ENCODE measurements at places on chromosomes 2 and 18.

DNA sequence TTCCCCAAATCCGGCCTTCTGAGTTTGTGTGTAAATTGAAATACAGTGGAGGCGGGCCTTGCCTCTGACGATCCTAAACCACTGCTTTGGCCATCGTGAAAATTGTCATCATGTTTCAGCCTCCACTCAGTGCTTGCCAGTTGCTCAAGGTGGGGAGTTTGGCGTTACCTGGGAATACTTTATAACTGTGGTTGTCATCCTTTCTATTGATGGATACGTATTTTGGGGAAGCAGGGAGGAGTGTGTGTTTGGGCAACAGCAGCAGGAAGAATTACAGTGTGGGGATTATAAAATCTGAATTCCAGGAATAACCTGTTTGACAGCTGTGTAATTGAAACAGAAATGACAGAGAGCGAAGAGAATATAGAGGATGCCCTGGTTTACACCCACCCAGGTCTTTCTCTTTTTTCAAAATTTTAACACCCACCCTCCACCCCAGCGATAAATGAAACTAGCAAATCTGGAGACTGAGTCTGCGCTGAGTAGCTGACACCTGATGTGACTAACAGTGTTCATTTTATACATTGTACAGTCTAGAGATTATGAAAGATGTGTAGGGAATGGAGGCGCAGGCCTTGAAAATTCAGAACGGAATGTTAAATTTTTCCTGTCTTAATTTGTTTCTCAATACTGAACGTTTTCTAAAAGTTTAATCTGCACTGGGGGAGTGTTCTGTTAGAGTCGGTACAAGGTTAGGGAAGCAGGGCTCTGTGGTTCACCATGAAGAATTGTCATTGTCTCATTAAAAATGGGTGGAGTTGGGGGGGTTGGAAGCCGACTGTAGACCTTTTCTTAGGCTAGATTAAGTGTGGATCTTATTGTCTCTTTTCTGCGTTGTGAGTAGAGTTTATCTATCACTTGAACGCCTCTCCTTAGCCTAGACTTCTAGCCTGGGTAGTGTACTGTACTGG, 1.6 kb downstream of the MAP4K4 start:
- DNase-seq, result no peak

DNA sequence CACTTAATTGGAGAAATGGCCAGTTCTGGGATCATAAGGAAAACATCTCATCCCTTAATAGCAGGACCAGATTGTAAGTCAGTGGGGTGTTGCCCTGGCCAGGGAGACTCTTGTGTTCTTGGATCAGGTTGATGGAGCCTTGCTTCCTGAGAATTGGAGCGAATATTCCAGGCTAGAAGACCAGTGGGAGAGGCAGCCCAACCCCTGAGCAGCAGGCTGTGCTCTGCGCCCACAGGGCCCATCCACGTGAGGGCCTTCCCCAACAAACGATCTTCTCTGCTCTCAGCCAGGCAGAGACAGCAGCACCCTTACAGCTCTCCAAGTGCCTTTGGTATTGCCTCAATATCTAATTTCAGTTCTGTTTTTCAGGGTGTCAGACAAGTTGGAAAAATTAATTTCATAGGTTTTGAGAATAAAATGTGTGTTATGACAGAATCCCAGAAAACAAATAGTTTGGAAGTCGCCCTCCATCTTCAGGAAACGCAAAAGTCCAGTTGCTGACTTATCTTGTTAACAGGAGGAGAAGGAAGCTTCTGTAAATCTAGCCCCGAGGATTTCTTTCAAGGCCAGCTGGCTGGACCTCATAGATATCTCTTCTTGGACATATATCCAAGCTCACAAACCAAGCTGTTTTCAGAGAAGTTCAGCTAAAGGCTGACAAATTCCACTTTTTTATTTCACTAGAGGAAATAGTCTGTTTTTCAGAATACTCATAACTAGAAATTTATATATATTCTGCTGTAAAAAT, 105.5 kb downstream of the COPS8 start:
- no peak for DNase-seq

DNA sequence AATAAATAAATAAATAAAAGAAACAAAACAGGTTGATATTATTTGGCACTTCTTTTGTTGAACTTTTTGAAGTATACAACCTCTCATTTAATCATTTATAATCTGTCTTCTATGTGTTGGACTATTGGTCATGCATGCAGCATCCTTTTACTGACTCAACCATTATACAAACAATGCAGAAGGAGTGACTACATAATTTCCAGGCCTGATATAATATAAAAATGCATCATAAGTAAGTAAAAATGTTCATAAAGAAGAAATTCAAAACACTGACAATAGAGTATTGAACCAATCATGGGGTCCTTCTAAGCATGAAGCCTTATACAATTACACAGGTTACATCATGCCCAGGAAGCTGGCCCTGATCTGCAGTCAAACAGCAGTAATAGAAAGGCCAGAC, 141.5 kb upstream of the FN1 start:
- no peak for DNase-seq

- no peak for DNase-seq
Measured at GRCh38 chr2:110863726-110864125, 131.4 kb downstream of the ACOXL start.

- DNase-seq, result no peak
Measured at GRCh38 chr2:242034138-242034537, 164.6 kb downstream of the RTP5 start.

GRCh38 chr18:59141294-59142068, 1.8 kb downstream of the SEC11C start:
- no peak for DNase-seq

DNA sequence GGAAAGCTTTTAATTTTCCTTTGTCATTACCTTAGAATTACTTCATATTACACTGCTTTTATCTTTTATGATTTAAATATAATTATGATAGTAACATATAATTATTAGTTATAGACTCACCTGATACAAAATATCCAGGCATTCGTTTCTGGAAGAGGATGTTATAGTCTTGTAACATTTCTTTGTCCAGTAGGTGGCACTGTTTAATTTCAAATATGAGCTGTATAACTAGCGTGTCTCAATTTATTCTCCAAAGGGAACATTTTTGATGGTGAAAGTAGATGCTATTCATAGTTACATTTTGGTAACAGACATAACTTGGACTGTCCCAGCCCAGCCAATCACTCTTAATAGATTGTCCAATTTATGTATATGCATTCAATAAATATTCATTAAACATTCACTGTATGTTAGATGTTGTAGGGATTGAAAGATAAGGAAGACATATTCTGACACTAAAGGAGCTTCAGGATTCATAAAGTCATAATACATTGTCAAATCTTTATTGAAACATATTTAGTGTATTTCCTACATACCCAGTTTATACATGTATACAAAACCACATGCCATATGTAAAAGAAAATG, 19.2 kb downstream of the DAW1 start:
- no peak for DNase-seq

- DNase-seq, result no peak
Measured at GRCh38 chr2:18047896-18048657, 169.6 kb downstream of the KCNS3 start.

GRCh38 chr2:226215902-226216503, 583.6 kb downstream of the IRS1 start:
- peak; percentile 13 for DNase-seq
